ENCODE measurements at places on chromosomes 11 and 22.

GRCh38 chr11:3977078-3977477 lies 117.5 kb upstream of the RRM1 start:
- no peak for DNase-seq

DNA sequence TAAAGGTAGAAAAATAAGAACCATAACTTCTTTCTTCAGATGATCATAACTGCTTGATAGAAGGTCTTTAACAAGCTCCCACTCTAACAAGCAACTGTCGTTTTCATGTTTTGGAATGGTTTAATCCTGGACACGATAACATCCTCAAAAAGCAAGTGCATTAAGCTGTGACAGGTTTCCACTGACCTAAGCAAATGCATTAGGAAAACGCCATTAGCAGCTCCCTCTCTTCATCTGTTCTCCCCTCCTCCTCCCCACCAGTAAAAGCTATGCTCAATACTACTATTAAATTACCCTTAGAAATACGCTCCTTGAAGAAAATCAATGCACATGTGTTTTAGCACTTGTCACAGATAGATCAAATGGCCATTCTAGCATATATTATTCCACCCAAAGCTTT lies 729.4 kb downstream of the OPCML start:
- DNase-seq: no peak

DNA sequence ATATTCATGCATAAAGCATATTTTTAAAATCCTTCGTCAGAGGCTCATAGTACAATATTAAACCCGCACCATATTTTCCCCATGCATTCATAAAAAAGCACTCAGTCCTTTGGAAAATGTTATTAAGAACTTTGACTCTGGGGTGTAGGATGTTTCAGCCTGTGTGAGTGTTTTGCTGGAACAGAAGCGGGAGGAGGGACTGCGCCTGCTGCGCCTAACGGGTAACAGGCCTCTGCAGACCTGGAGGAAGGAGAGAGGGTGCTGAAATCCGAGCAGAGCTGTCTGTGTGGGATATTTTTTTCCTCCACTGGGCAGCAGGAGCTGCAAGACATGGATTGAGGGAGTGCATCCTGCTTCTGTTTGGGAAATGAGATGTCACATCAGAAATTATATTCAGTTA lies 483.0 kb downstream of the BRD1 start:
- DNase-seq: no peak

GRCh38 chr22:41690476-41690875 lies 1.8 kb upstream of the SNU13 start:
- no peak for DNase-seq

- DNase-seq: no peak
Measured at GRCh38 chr11:18265949-18266348, at the start of gene SAA1. Gene SAA1, plus strand, starts transcription at chr11:18266264. Its CDS starts 624 bp downstream, at chr11:18266888.

GRCh38 chr11:83855237-83855636 lies 569.1 kb upstream of the CCDC90B start:
- DNase-seq: no peak

- DNase-seq: no peak
Measured at GRCh38 chr11:20027556-20028013, 132.7 kb downstream of the DBX1 start.

- no peak for DNase-seq
Measured at GRCh38 chr22:18032455-18033101, 8.2 kb upstream of the MICAL3 start.

DNA sequence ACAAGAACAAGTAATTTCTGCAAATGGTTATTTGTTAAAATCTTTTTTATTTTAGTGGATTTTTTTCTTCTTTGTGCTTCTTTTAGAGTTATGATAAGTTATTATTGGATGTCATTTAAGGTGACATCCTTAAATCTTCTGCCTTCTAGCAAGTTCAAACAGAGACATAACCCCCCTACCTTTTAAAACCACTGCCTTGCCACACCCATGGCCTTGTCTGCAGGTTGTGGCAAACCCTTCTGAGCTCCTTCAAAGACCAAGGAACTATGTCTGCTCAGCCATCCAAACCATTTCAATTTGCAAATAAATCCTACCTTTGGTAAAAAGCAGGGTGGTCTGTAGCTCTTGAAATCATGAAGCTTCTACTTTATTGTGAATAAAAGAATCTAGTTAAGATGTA lies 241.6 kb downstream of the FAM76B start:
- DNase-seq: no peak

DNA sequence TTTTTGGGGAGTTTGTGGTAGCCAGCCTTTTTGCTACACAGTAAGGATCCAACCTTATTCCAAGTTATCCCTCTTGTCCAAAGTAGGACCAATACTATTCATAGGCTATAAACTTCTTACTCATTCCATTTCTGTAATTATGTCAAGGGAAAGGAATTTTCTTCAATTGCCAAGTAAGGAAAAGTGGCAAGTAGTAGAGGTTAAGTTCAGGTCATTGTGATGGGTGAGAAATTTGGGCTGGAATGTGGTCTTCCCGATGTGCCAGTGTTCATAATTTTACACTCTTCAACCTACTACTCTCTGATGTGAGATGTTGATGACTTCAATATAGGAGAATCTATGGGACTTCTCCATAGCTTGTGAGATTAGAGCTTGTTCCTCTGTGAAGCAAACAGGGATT lies 648.8 kb downstream of the METTL15 start:
- DNase-seq: no peak

GRCh38 chr22:35172442-35172841 lies 84.9 kb upstream of the HMGXB4 start:
- peak; percentile 96 for DNase-seq

DNA sequence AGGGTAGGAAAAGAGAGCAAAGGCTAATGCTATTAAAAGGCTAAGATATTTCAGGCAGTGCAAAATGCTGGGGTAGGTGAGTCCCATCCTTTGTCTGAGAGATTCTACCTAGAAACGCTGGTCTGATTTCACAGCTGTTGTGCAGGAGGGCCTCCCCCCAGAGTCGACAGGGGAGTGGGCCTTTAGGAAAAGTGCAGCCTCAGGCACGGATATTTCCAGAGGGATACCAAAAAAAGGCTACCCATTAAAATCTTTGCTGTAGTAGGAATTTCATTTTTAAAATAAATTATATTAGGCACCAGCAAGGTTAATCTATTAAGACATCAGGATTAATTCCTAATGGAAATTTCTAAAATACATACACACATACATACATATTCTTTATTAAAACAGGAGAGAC lies 280.5 kb downstream of the OPCML start:
- DNase-seq: no peak

GRCh38 chr11:120271672-120272071 lies 31.7 kb downstream of the POU2F3 start:
- no peak for DNase-seq

Measured in NCI-H1417 (cell line).